Activated T-helper 2 cell treated with anti-CD3 and anti-CD28 coated beads, Interferon-gamma antibody, Interleukin-2, Interleukin-4, amounts not matched to agents 10 μg/mL and 5 μg/mL and 100 μg/mL, durations not matched to agents 14 hours and 24 hours and 36 hours (primary cell): ENCODE measurements at places on chromosomes 12 and 14.
A peak's percentile ranks its signal among the peaks of the same experiment; 100 is the strongest.

DNA sequence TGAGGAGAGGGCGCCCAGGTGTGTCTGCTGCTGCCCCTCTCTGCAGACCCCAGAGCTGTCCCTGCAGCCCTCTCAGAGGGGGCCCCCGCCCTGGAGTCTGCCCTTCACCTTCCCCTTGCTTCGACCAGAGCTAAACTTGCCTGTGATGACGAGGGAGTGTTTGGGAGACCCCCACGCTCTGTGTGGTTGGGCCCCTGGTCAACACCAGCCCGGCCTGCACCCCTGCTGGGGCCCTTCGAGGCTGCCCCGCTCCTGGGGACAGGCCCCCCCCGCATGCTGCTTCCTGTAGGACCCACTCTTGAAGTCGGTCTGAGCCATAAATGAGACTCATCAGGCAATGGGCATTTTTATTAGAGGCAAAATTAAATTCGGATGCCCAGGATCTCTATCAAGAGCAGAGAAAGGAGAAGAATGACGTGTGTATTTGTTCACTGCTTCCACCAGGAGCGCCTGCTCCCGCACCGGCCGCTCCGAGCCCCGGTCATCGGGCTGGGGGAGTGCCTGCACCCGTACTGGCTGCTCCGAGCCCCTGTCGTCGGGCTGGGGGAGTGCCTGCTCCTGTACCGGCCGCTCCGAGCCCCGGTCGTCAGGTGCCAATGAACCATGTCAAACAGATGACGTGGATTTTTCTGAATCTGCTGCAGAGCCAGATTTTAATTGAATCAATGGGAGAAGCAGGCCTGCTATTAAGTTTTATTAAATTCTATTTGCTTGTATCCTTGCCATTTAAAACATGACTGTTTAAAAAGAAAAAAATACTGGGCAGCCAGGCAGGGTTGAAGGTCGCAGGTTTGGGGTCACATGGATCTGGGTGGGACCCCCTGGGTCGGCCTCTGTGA is 47.7 kb downstream of the NOC4L start:
- no peak for DNase-seq

DNA sequence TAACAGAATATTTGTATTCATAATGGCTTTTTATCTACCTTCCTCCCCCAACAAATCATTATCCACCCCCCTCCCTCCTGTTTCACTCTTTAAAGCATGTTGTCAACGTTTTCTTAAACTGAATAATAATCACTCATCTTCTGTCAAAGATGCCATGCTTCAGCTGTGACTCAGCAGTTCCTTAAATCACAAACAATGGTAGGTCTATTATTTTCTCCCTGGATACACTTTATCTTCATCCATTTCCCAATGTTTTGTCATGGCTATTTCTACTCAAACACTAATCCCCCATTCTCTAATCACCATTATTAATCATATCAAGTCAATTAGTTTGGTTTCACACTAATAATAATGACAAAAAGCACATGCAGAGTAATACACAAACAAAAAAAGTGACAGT is 6.5 kb downstream of the CLEC12B start:
- no peak for DNase-seq

DNA sequence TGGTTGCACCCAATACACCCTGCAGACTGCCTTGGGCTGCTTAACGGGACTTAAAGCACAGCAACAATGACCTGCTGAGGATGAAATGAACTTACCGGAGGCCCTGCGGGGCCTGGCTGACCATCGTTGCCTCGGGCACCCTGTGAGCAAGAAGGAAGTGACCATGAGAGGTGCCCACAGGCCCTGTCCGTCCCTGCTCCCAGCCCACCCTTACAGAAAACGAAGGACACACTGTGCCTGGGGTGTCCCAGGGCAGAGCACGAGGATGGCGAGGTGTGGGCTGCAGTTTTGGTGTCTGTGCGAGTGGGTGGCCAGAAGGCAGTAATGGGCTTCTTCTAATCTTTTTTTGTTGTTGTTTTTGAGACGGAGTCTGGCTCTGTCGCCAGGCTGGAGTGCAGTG is 14.6 kb downstream of the COL2A1 start:
- no peak for DNase-seq

DNA sequence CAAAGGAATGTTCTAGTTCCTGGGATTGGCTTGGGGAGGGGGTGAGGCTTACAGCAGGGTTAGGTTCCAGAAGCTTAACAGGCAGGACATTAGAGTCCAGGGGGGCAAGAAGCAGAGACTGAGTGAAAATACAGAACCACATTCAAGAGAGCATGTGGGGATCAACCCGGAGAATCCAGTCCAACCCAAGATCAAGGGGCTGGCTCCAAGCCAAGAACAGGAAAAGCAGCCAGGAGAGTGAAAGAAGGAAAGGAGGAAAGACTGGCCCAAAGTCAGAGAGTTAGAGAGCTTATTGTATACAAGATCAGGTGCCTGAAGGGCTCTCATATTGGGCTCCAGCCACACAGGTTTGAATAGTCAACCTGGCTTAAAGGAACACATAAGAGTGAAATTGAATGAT is 190.3 kb upstream of the CDKN3 start:
- no peak for DNase-seq

DNA sequence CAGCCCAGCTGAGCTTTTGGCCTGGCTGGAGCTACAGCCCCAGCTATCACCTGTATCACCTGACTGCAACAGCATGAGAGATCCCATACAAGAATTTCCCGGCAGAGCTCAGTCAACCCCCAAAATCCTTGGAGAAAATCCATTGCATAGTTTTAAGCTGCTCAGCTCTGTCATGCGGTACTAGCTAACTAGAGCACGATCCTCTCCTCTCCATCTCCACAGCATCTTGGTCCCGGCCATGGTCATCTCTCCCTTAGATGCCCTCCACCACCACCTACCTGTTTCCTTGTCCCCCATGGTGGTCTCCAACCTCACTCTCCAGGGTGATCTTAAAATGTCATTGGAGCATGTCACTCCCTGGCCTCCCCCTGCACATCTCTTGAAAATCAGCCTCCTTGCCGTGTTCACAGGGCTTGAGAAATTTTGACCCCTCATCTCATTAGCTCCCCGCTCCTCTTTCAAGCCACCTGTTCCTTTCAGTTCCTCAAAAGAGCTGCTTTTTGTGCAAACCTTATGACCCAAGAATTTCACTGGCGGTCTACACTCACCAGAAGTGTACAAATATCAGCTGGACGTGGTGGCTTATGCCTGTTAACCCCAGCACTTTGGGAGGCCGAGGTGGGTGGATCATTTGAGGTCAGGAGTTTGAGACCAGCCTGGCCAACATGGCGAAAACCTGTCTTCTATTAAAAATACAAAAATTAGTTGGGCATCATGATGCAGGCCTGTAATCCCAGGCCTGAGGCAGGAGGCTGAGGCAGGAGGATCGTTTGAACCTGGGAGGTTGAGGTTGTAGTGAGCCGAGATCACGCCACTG is 8.1 kb upstream of the CLMN start:
- DNase-seq = no peak

DNA sequence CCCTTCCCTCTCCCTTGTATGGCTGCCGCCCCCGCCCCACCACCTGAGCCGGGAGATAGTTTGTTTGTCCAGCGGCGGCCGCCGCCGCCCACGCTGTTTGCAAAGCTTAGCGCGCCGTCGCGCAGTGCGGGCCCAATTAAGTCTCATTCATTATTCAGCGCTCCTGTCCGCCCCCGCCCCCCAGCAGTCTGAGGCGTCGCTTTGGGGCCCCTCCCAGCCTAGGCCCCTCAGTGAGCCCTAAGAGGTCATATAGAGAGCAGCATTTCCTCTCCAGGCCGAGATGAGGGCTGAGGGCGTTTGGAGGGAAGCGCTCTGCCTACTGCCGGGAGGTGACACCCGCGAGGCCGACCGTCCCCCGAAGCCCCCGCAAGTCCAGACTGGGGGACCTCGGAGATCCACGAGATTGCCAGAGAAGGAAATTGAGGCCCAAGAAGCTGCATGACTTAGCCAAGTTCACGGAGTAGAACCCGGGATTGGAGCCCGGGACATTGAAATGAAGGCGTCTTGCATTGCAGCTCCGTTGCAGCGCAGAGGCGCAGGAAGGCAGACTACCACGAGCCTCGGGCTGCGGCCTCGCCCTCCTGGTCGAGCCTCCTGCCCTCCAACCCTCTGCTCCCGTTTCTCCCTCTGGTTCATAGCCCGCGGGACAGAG is at the start of gene DNAJC22:
TSS of gene DNAJC22 (plus strand) at position 230 of the 652 bp plus-strand sequence. CDS start 1,985 bp downstream, outside the sequence.
- no peak for DNase-seq

GRCh38 chr12:18296909-18297280 is 35.6 kb downstream of the PIK3C2G start:
- no peak for DNase-seq

GRCh38 chr12:90897986-90898385 is 57.0 kb downstream of the CCER1 start:
- DNase-seq = no peak

- no peak for DNase-seq
These were observed 20.8 kb upstream of the HSPB8 start for GRCh38 chr12:119157978-119158377.

GRCh38 chr12:110807640-110808039 is 39.1 kb upstream of the CCDC63 start:
- DNase-seq = no peak

- no peak for DNase-seq
These were observed 279.7 kb upstream of the ATP2B1 start for GRCh38 chr12:89988188-89988915.

DNA sequence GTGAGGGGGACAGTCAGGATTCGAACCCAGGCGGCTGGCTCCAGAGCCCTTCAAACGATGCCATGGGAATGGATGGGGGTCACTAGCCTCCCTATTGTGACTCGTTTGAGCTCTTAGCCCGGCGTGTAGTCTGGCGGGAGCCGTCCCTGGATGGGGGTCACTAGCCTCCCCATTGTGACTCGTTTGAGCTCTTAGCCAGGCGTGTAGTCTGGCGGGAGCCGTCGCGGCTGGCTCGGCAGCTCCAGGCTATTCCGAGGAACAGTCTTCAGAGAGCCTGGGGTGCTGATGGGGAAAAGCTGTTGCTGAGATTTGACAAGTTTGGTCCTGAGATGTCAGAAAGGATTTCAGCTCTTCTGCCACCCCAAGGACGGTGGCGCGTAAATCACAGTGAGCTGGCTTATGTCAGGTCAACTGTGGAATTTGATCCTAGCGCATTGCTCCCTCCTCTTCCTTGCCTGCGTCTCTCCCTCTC is 58.3 kb downstream of the CALM1 start:
- no peak for DNase-seq

GRCh38 chr12:112665958-112666357 is 125.6 kb upstream of the RPH3A start:
- DNase-seq = no peak

GRCh38 chr14:50757702-50758101 is 73.3 kb downstream of the NIN start:
- DNase-seq = no peak

GRCh38 chr14:75425446-75425845 is 2.4 kb upstream of the JDP2 start:
- no peak for DNase-seq

- DNase-seq = no peak
These were observed 13.0 kb upstream of the BAZ1A start for GRCh38 chr14:34888186-34888585.

- DNase-seq = peak; percentile 43
These were observed 94.3 kb downstream of the RFLNA start for GRCh38 chr12:124389138-124389724.

GRCh38 chr12:24778486-24779304 is 170.2 kb downstream of the BCAT1 start:
- DNase-seq = no peak

DNA sequence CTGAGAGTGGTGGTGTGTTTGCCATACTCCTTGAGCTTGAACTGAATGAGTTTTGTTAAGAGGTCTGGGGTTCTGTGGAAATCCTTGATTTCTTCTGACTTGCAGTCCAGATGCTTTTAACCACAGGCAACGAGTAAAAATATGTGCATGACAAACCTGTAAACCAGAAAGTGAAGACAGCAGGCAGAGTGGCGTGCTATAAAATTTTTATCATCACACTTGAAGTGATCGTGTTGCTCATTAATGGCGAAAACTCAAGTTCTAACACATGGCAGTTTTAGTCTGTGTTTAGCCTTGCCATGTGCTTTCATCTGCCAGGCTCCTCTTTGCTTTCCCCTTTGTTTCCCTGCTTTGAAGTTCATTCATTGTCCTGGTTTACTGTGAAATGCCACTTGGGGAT is 28.0 kb downstream of the TXNRD1 start:
- DNase-seq = no peak

DNA sequence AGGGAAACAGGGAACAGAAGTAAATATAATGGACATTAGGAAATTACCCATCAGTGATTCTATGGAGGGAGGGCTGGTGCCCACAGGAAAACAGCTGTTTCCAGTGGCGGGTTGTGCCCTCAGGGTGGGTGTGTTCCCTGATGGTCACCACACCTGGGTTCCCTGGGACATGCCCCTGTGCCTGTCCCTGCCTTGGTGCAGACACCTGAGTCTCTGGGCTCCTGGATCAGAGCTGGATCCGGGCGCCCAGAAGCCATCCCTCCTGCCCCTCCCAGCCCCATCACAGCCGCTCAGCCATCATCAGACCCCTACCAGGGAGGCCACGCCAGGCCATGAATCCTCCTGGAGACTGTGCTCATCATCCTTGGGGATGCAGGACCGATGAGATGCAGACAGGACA is 307.2 kb upstream of the SFSWAP start:
- no peak for DNase-seq

GRCh38 chr12:68030248-68030647 is 41.0 kb downstream of the IFNG-AS1 start:
- DNase-seq = no peak

- DNase-seq = no peak
These were observed 158.0 kb upstream of the AMIGO2 start for GRCh38 chr12:47237751-47238211.

- DNase-seq = no peak
These were observed 18.5 kb upstream of the LUM start for GRCh38 chr12:91129662-91130362.

DNA sequence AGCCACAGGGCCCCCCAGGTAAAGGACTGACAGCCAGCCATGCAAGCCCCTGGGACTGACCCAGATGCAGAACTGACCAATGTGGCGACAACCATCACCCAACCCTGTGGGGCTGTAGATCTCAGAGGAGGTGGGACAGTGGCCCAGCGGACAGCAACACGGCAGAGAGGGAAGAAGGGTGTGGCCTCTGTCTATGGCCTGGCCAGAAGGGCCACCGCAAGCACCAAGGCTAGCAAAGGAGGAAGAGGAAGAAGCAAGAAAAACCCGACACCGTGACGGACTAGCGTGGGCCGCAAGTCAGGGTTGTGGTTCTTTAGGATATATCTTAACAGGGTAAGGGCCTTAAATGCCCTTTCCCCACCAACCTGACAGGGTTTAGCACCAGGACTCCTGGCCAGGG is 71.2 kb downstream of the ITPK1 start:
- no peak for DNase-seq

DNA sequence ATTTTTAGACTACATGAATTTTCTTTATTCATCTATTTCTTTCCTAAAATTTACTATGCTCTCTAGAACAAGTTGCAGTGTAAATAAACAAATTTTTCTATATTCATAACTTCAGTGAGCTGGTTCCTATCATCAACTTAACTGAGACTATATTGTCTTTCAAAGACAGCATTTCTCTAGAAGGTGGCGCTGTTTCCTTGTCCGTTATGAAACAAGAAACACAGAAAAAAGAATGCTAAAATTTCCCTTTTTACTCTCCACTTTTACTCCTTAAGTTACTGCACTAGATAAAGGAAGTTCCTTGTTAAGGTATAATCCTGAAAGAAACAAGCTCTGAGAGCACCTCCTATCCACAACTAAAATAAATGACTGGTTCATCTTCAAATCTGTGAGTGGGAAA is 8.2 kb upstream of the CLEC2A start:
- no peak for DNase-seq
